ENCODE measurements at places on chromosomes 5 and 9.

DNA sequence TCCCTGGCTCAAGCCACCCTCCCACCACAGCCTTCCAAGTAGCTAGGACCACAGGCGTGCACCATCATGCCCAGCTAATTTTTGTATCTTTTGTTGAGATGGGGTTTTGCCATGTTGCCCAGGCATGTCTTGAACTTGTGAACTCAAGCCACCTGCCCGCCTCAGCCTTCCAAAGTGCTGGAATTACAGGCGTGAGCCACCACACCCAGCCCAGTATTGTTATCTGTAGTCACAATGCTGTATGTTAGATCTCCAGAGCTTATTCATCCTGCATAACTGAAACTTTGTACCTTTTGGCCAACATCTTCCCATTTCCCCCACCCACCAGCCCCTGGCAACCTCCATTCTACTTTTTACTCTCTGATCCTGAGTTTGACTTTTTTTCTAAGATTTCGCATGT is 37.5 kb downstream of the CREBRF start:
- no peak for DNase-seq

DNA sequence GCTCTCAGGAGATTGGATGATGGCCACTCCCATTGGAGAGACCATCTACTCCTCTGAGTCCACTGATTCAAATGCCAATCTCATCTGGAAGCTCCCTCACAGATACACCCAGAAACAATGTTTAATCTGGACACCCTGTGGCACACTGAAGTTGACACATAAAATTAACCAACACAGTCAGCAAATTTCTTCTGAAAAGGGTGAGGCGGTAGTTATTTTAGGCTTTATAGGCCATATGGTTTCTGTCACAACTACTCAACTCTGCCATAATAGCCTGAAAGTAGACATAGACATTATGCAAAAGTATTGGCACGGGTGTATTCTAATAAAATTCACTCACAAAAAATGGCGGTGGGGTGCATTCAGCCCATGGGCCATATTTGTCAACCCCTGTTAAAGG is 244.5 kb upstream of the VLDLR start:
- no peak for DNase-seq

DNA sequence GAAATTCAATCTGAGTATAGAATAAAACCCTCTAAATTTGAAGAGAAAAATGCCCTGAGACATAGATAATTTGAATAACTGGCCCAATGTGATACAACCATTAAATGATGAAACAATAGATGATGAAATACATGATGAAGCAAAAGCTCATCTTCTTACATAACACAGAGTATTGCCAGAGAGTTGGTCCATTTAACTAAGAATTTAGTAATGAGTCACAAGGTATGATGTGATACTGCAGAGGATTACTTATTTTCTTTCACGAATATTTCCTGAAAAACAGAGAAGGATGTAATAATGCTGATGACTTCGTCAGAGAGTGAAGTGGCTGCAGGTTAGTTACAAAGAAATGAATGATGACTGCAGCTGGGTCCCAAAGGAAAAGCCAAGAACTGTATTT is 379.3 kb downstream of the CDH12 start:
- DNase-seq, result no peak

DNA sequence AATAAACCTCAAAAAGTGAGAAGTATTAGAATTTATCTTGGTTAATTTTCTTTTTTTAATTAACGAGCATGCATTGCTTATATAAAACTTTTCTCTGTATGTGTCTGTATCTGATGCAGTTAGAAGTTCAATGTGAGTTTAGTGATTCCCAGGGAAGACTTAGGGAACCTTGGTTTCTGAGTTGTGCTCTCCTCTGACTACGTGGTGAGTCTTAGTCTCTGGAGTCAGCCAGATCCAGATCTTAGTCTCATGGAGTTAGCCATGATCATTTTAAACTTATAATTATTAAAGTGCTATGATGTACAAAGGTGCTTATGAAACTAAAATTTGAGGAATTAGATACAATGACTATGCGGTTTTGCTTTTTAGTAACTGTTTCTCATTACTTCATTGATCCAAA is 285.3 kb upstream of the DMRT1 start:
- DNase-seq, result no peak

DNA sequence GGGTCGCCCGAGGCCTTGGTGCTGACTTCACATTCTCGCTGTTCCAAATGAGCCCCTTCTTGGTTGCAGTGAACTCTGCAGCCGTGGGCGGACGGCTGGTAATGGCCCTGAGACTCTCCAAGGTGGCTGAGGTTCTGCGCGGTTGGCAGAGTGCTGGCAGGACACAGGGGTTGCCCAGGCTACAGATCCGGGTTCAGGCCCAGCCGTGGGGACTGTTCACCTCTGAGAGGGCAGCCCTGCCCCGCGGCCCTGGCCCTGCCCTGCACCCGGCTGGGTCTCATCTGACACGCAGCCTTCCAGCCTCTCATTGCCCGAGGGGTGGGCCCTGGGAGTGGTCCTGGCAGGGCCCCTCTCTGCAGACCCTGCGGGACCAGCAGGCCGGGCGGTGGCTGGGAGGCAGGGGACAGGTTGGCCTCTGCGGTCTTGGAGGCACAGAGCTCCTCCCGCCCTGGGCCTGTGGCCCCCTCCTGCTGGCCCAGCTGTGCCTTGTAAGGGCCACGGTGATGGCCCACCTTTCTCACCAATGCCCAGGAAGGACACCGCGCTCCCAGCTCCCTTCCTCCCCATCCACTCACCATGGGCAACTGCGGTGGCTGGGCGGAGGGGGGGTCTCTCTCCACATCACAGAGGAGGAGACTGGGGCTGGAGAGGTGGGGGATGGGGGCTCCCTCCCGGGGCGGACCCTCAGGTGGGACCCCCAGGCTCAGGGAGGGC is 51.6 kb downstream of the AHRR start:
- DNase-seq, result no peak

- DNase-seq, result no peak
These were observed 10.6 kb upstream of the SLC6A19 start for GRCh38 chr5:1190837-1191239.

DNA sequence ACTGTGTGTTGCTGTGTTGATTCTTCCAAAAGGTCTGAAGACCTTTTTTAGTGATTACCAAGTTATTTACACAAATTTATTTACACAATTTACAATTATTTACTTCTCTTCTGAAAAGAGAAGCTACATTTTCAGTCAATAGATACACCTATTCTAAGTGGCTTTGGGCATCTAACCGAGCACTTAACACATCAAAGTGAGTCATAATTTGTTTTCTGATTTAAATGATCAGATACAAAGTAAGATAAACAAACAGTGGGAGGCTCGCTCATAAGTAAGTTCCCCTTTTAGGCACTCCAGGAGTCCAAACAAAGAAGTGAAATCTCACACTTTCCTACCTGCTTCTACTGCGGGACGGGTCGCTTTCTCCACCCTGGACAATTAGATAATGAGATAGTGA is 90.2 kb downstream of the APBA1 start:
- no peak for DNase-seq

DNA sequence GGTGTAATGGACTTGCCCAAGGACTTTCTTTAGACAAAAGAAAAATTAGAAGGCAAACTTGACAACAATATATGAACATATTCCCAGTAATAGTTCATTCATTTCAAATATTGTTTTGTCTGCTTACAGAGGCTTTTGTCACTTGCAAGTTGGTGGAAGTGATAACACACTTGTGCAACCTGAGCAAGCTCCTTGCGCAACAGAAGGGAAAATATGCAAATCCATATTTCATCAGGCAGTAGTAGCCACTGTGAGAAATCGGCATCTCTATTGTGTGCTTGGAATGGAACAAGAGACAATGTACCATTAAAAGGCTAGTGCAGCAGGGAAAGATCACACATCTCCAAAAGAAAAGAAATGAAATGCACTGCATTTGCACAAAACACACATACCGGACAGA is 125.3 kb upstream of the RASEF start:
- DNase-seq, result no peak
